ENCODE measurements at places on chromosomes 11 and 22.

DNA sequence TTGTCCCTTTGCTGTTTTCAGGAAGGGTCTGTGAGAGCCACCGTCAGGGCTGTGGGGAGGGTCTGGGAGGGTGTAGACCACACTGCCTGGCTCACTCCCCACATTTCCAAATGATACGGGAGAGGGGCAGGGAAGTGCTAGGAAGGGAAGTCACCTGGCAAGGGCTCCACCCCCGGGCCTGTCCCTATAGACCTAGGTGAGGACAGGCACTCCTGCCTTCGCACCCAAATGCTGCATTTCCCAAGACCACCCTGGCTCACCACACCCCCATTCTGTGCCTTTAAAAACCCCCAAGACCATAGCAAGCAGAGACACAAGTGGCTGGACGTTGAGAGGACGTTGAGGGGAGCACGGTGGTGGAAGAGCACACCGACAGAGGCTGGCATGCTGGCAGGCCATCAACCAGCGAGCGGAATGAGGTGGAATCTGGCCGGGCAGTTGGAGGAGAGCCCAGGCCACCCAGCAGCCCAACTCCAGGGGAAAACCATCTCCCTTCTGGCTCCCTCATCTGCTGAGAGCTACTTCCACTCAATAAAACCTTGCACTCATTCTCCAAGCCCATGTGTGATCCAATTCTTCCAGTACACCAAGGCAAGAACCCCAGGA lies 45.7 kb downstream of the GNB1L start:
- DNase-seq = no peak

- no peak for DNase-seq
These were observed 8.5 kb downstream of the ST14 start for GRCh38 chr11:130168105-130168504.

DNA sequence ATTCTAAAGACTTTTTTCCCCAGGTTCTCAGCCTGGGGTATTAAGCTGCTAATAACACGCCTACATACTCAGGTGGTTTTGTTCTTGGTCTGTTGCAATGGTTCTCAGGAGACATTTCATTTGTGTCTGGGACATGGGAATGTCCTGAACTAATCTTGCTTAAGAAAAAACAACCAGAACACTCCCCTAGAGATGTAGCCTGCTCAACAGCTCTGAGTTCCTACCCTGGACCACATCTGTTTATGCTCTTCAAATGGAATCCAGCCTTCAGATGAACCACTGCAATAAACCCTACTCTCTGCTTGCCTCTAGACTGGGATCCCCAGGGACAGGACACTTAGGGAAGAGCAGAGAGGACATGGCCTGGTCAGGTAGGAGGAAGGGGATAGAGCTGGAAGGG lies 29.9 kb downstream of the RELT start:
- DNase-seq = no peak

- DNase-seq = no peak
These were observed 14.6 kb upstream of the KRTAP5-6 start for GRCh38 chr11:1682225-1682905.

DNA sequence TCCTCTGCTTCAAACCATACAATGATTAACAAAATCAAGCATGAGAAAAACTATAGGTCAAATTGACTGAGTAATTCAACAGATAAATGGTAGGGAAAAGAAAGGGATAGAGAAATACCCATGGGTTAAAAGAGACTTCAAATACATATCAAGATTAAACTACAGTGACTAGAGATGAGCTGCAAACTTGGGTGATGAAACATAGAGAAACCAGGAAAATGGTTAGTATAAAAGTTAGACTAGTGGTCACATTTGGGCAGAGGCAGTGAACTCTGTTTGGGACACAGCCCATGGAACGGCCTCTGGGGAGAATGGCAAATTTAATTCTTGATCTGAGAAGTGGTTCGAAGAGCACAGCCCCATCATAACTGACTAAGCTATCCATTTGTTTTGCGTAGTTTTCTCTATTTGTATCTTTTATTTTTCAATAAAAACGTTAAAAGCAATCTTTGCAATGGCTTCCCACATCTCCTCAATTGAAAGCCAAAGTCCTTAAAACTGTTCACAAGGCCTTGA lies 99.4 kb downstream of the APIP start:
- DNase-seq = no peak

- DNase-seq = no peak
These were observed 19.6 kb downstream of the GDPD5 start for GRCh38 chr11:75505916-75506692.

DNA sequence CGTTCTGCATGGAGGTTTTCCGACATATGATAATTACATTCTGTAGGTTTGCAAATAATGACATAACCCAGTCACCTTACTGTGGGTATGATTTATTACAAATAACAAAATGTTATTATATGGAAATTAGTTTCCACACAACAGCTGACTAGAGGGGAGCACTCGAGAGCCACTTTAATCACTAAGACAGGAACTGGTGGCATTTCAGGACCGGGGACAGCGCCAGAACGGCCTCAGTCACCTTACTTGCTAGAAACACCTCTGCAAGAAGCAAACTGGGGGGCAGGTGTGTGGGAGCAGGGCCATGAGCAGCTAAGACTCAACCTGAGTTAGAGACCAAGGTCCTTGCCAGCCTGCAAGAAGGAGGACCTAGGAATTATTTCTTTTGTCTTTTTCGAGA lies 199.9 kb downstream of the DSCAML1 start:
- DNase-seq = no peak

DNA sequence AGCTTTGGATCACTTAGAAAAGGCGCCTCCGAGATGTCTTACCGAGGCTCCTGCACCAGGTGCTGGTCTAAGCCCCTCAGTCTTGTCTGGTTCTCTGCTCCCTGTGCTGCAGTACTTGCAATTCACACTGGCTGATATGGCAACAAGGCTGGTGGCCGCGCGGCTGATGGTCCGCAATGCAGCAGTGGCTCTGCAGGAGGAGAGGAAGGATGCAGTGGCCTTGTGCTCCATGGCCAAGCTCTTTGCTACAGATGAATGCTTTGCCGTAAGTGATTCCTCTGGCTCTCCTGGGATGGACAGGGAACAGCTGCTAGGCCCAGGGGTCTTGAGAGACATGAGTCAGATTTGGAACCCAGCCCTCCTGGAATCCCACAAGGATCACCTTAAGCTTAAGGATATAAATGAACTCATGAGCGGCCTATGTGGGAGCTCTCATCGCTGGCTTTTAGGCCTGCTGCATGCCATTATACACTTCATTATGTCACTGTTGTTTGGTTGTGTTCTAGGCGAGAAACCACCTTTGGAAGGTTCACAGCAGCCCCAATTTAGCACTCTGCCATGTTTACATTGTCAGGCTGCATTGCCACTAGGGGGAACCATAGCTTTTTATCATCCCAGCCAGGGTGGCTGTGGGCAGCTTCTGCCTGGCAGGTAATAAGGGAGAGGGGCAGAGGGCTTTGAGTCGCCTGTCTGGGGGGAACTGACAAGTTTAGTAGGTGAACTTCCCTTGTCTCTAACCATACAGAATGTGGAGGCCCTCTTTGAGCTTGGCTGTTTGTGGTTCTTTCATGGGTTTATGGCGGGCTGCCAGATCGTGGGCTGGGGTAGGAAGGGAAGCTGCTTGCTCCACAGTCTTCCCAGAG lies 8.5 kb downstream of the ACAD8 start:
- no peak for DNase-seq

DNA sequence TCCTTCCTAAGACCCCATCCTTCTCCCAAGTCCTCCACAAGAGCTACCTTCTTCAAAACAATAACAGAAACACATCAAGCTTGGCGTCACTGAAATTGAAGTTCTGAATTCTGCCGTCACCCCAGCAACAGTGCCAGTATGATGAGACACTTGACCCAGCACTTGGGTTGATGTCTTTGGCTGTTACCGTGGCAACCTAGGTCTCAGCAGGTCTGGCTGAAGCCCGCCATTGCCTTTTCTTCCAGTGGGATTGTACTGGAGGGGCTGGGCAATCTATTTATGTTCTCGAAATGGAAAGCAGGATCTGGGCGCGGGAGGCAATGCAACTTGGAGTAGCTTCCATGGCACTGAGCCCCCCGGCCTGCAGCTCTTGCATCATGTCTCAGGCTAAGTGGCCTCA lies 23.8 kb downstream of the NPTXR start:
- DNase-seq = no peak

DNA sequence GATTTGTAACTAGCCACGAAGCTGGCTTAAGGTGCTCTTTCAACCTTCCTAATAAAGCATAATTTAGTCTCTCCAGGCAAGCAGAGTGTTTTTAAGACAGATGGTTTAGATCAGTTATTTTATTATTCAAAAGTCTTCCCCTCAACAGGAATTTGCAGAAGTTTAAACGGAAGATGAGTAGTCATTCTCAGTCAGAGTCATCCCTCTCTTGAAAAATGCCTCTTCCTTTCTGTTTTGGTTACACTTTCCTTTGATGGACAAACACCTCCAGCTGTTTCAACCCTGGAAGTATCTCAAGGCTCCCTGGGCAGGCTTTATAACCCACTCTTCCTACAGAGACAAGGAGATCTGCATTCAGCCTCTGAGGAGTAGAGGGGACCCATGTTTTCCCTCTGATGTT lies 60.3 kb upstream of the POU2AF2 start:
- no peak for DNase-seq

- no peak for DNase-seq
These were observed 33.5 kb downstream of the NFRKB start for GRCh38 chr11:129861702-129862522.
